ENCODE measurements at places on chromosomes 3 and 15. TPM values are rescaled to one million over a fixed set of nuclear protein-coding genes. Genes with fewer than 3 reads are reported as not detected.

Gene PLA2G4D
- not detected for total RNA-seq

GRCh38 chr15:38894243-38894948 lies 329.8 kb upstream of the RASGRP1 start:
- no peaks in the 10 kb centered on the region for H3K27me3 ChIP-seq
- no peaks in the 10 kb centered on the region for H3K36me3 ChIP-seq
- DNase-seq: no peak
- H3K4me3 ChIP-seq: no peak overlapping the region
- no peak overlapping the region for H3K27ac ChIP-seq
- peaks cover 5% of the 10 kb centered on the region for H3K4me1 ChIP-seq

DNA sequence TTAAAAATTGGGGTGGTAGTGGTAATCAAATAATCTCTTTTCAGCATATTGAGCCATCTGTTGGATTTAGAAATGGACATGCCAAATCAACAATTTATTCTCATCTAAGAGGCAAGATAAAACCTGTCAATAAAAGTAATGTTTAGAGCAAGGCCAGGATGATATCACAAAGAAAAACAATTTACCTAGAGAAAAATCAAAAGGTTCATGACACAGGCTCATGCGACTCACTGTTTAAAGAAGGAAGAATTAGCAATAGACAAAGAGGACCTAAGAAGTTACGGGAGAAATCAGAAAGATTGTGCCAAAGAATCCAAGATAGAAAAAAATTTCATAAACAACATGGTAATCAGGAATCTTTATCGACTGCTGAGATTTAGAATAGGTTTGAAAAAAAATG lies 868.5 kb upstream of the GBE1 start:
- H3K27me3 ChIP-seq: no peaks in the 10 kb centered on the region
- no peaks in the 10 kb centered on the region for H3K36me3 ChIP-seq
- H3K4me3 ChIP-seq: no peak overlapping the region
- peaks cover 9% of the 10 kb centered on the region for H3K4me1 ChIP-seq
- no peak for DNase-seq
- H3K27ac ChIP-seq: no peak overlapping the region

DNA sequence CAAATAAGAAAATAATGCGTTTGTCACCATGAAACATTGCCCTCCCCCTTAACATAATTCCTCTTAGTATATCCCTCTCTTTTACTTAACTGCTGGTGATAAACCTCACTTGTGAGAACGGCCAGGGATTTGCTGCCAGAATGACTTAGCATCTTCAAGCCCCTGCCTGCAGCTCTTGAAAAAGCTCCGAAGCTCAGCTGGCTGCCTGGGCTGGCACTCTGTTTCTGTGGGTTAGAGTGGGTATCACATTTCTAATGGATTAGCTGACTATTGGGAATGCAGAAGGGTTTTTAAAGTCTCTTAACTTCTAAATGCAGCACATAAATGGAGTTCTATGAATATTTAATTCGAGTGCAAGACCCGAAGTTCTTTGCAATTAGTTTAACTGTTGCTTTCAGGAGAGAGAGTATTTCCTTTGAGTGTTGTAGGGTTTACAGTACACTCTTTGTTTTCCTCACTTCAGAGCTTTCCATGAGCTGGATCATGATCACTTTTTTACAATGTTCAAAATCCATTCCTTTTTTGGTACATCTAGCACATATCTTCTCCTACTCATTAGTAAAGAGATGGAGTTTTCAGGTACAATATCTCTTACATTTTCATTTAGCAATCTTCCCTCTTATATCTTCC lies 124.7 kb upstream of the RBMS3 start:
- peak; percentile 82 for DNase-seq
- H3K4me1 ChIP-seq: peaks cover 16% of the 10 kb centered on the region
- H3K27me3 ChIP-seq: no peaks in the 10 kb centered on the region
- no peaks in the 10 kb centered on the region for H3K36me3 ChIP-seq

DNA sequence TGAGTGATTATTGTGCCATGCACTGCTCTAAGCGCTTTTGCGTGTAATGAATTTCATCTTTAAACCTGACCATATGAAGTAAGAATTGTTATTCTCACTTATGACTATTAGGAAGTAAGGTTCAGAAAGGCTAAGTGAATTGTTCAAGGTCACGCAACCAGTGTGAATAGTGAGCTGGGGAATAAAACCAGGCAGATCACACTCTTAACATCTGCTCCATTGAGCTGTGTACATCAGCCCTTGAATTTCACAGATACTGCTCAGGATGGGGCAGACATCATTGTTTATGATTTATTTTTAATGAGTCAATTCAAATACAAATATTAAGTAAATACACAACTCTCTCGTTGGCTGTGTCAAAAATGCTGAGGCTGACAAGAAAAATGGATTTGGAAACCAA lies 184.5 kb downstream of the FNDC3B start:
- H3K27ac ChIP-seq: no peak overlapping the region
- DNase-seq: no peak
- H3K4me1 ChIP-seq: peaks cover 19% of the 10 kb centered on the region
- no peaks in the 10 kb centered on the region for H3K27me3 ChIP-seq
- no peaks in the 10 kb centered on the region for H3K36me3 ChIP-seq

DNA sequence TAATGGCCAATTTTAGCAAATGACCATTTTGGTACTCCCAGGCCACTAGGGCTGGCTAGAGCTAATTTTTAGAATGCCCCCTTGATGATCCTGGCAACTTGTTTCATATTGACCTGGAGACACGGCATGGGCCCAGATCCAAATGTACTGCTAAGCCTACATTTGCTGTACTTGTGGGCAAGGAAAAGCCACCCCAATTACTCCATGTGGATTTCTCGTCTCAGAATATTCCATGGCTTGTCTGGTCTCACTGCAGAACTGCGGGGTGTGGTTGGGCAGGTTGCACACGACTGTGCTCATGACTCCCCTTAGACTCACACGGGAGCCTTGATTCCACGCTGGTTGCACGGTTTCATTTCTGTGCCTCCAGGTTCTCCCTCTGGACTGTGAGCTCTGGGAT lies 140.9 kb downstream of the RPLP1 start:
- H3K27ac ChIP-seq: no peak overlapping the region
- no peak overlapping the region for H3K4me3 ChIP-seq
- H3K4me1 ChIP-seq: peaks cover 6% of the 10 kb centered on the region
- no peaks in the 10 kb centered on the region for H3K27me3 ChIP-seq
- H3K36me3 ChIP-seq: no peaks in the 10 kb centered on the region

Gene SYNPR
- 0.59 TPM for total RNA-seq

- no peak for DNase-seq
- no peak overlapping the region for H3K27ac ChIP-seq
- peaks cover 4% of the 10 kb centered on the region for H3K4me1 ChIP-seq
- H3K4me3 ChIP-seq: no peak overlapping the region
- no peaks in the 10 kb centered on the region for H3K27me3 ChIP-seq
- peaks cover 4% of the 10 kb centered on the region for H3K36me3 ChIP-seq
These were observed 397.6 kb upstream of the RGMA start for GRCh38 chr15:93486407-93487117.

GRCh38 chr3:186932281-186933181 lies 2.2 kb downstream of the ST6GAL1 start:
- peaks cover 13% of the 10 kb centered on the region for H3K4me1 ChIP-seq
- no peaks in the 10 kb centered on the region for H3K36me3 ChIP-seq
- H3K4me3 ChIP-seq: peak overlapping the region; percentile 93
- no peak overlapping the region for H3K27ac ChIP-seq
- peak; percentile 39 for DNase-seq

GRCh38 chr15:99385865-99386264 lies 134.6 kb downstream of the LRRC28 start:
- H3K36me3 ChIP-seq: no peaks in the 10 kb centered on the region
- H3K27ac ChIP-seq: no peak overlapping the region
- H3K4me1 ChIP-seq: no peaks in the 10 kb centered on the region

Gene PHLDB2
- total RNA-seq: 12.8 TPM

Gene IQCF5
- not detected for total RNA-seq

DNA sequence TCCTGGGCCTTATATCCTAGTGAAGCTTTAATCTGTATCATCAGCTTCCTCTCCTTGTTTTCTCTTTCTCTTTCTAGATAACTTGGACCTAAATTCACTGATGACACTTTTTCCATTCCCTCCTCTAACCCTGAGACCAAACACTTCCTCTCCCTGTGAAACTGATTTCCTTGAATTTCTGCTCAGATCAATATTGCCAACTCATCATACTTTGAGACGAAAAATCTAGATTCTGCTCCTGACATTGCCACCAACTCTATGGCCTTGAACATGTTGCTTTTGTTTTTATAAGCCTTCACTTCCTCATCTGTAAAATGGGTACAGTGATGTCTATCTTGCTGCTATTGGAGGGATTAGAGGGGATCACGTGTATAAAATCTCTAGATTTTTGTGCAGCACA lies 42.7 kb upstream of the RASGRF1 start:
- H3K4me1 ChIP-seq: peaks cover 11% of the 10 kb centered on the region
- no peak overlapping the region for H3K4me3 ChIP-seq
- no peak for DNase-seq
- H3K36me3 ChIP-seq: no peaks in the 10 kb centered on the region

DNA sequence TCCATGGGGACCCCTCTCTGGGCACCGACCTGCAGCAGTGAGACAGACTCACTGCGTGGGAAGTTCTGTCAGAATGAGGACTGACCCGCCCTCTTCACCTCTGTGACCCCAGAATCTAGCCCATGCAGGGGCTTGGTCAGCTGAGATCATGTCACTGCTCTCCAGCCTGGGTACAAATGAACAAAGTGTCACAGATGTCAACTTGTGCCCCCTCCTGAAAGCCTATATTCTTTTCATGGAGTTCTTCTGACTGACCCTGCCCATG lies 210.8 kb downstream of the XXYLT1 start:
- DNase-seq: no peak
- no peaks in the 10 kb centered on the region for H3K36me3 ChIP-seq
- H3K4me1 ChIP-seq: no peaks in the 10 kb centered on the region

DNA sequence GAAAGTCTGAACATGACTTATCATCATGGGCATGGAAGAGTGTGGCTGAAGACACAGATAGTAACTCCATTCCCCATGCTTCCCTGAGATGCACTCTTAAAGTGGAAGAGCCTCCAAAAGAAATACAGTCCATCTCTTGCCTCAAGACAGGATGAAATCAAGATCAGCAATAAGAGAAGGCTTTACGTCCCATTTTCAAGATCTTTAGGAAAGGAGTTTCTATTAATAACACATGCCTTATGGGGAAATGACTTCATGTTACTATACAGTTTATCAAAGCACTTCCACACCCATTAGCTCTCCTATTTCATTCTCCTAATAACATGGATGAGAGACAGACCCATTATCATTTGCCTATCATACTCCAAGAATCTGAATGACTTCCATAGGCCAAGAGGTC lies 6.1 kb upstream of the KBTBD12 start:
- no peaks in the 10 kb centered on the region for H3K4me1 ChIP-seq
- no peak for DNase-seq
- no peak overlapping the region for H3K27ac ChIP-seq

DNA sequence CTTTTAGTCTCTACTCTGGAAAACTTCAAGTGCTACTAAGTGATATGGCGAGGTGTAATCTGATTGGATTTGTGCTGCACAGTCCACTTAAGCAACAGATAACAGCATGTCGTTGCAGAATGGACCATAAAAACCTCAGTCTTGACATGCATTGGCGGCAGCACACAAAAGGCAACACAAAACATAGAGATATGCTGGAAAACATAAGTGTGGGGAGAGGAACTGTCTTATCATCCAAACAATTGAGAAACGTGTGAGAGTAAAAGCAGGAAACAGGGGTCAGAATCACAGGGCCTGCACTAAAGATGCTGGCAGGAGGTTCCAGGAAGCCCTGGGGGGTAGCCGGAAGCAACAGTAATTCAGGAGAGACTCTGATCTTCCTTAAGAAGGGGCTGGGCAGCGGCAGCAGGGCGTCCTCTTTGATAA lies 82.1 kb downstream of the CGNL1 start:
- no peaks in the 10 kb centered on the region for H3K36me3 ChIP-seq
- no peak for DNase-seq
- H3K4me1 ChIP-seq: peaks cover 8% of the 10 kb centered on the region

DNA sequence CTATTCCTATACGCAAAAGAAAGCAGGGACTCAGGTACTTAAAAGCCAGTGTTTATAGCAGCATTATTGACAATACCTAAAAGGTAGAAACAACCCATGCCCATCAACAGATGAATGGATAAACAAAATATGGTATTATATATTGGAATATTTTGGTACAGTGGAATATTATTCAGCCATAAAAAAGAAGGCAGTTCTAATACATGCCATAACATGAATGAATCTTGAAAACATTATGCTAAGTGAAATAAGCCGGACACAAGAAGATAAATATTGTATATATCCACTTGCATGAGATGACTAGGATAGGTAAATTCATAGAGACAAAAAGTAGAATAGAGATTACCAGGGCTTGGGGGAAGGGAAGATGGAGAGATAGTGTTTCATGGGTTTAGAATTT lies 9.2 kb downstream of the FNDC3B start:
- H3K27me3 ChIP-seq: no peaks in the 10 kb centered on the region
- peaks cover 16% of the 10 kb centered on the region for H3K4me1 ChIP-seq
- H3K27ac ChIP-seq: no peak overlapping the region
- DNase-seq: no peak

GRCh38 chr3:46080124-46080968 lies 53.1 kb upstream of the XCR1 start:
- no peaks in the 10 kb centered on the region for H3K4me1 ChIP-seq
- no peaks in the 10 kb centered on the region for H3K27me3 ChIP-seq
- no peak overlapping the region for H3K27ac ChIP-seq
- no peaks in the 10 kb centered on the region for H3K36me3 ChIP-seq
- H3K4me3 ChIP-seq: no peak overlapping the region

GRCh38 chr3:152213203-152213602 lies 55.5 kb upstream of the MBNL1 start:
- no peak for DNase-seq
- H3K27ac ChIP-seq: no peak overlapping the region
- H3K4me3 ChIP-seq: no peak overlapping the region
- no peaks in the 10 kb centered on the region for H3K36me3 ChIP-seq
- H3K4me1 ChIP-seq: no peaks in the 10 kb centered on the region

Gene TGM5
- not detected for total RNA-seq

Gene AMT
- total RNA-seq: 35.4 TPM

- no peak overlapping the region for H3K27ac ChIP-seq
- no peaks in the 10 kb centered on the region for H3K27me3 ChIP-seq
- H3K36me3 ChIP-seq: no peaks in the 10 kb centered on the region
- H3K4me1 ChIP-seq: no peaks in the 10 kb centered on the region
- H3K4me3 ChIP-seq: no peak overlapping the region
These were observed 963.8 kb upstream of the ALCAM start for GRCh38 chr3:104402902-104403301.

Gene CYP1A1
- 0.15 TPM for total RNA-seq

DNA sequence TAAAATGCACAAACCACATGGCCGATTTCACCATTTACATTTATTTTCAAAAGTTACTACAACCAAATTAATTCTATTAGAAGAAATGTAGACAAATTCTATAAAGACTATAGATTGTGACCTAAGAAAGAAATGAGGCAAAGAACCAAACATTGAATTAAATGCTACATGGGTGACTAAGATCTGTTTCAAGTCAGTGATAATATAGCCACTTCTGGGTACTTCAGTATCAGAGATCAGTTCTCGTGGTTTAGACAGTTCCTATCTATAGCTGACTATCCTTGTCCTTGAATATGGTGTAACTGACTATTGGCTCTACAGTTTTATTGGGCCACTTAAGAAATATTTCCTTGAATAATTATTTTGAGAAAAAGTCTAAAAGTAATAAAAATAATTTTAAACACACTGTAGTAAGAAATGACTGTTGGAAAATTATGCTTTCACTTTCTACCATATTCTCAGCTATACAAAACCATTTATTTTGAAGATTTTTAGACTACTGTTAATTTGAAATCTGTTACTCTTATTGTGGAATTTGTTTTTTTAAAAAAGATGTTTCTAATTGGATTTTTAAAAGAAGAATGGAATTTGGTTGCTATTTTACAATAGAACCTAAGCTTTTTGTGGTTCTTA lies 14.1 kb downstream of the KCNMB3 start:
- H3K27me3 ChIP-seq: no peaks in the 10 kb centered on the region
- no peak for DNase-seq
- peaks cover 8% of the 10 kb centered on the region for H3K36me3 ChIP-seq
- H3K4me1 ChIP-seq: no peaks in the 10 kb centered on the region

All from neural progenitor cell (in vitro differentiated cells).